A549 (cell line): ENCODE measurements at places on chromosomes 1 and 21.
A peak's percentile ranks its signal among the peaks of the same experiment; 100 is the strongest.

- no peak for DNase-seq
Measured at GRCh38 chr1:157087030-157087429, 12.6 kb downstream of the ETV3L start.

GRCh38 chr1:36365381-36365780 is 20.3 kb downstream of the STK40 start:
- DNase-seq = no peak

- no peak for DNase-seq
Measured at GRCh38 chr1:66375125-66375524, 158.8 kb upstream of the SGIP1 start.

DNA sequence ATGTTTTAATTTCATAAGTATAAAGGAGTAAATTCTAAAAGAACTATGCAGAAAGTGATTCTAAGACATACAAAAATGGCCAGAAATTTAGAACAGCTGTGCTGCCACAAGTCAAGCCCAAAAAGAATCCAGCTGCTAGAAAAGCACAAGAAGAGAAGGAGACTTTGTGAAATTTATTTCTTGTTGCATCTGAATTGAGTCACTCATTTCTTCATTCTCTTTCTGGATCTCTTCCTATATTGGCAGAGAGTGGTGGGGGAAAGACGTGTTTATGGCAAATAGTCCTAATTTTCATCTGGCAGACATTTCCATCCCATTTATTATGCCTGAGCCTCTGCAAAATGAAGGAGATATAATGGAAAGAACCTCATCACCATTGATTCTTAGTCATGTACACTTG is 139.6 kb upstream of the CTTNBP2NL start:
- DNase-seq = no peak

GRCh38 chr1:194903524-194903923 is 1704.7 kb downstream of the KCNT2 start:
- no peak for DNase-seq

DNA sequence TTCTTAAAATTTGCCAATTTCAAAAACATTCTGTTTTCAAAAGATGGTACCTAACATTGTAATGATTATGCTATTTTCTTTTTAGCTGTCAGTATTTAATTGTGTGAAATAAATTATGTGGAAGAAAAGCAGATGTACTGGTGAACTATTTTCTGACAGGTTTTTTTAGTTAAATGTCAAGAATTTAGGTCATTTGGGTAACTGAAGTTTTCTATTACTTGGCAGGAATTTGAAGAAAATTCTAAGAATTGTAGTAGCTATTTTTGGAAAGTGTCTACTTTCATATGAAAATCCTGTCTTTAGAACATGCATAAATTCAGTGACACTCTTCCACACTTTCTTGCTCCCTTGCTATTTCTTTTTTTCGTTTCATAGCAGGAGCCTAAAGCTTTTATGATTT is 28.5 kb upstream of the PTPRC start:
- no peak for DNase-seq

DNA sequence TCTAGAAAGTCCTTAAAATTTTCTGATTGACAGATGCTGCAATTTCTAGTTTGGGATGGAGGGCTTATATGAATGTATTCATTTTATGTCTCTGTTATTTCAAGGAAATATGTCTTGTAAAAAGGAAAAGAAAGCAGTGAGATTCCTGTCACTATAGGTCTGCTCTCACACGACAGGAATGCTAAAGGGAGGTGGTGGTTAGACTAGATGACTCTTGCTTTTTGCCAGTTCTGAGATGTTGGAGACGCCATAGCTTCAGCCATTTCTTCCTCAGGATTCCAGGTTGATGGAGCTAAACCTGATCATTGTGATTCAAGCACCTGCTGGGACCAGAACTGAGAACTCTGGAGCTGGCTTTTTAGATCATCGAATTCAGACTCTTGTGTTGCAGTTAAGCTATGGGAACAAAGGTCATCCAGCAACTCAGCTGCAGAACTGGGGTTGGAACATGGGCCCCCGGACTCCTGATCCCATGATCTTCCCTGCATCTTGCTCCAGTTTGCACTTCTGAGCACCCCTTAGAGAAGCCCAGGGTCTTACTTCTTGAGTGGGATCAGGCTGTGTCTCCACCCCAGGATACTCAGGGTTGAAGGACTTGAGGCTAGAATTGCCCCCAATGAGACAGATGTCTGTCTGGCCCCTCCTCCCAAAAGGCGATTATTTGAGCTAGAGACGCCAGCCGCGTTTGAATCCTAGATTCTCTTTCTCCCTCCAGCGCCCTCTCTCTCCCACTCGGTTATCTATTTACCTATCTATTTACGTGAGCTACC is 46.7 kb upstream of the FOXO6 start:
- no peak for DNase-seq

DNA sequence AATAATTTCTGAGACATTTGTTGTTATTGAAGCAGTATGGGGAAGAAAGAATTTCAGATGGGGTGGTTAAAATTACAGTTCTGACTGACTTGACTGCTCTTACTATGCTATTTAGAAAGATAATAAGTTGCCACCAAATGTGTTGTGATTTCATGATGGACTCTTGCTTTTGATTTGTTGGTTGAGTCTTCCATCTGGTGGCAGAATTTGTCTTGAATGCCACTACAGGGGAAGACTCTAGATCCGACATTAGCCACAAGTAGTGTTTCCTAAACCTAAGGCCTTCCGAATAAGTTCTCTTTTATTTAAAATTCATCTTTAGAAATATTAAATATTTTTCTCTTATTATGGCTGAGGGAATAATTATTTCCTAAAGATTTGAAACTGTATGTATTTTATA is 190.9 kb upstream of the ADGRL4 start:
- DNase-seq = no peak

- no peak for DNase-seq
Measured at GRCh38 chr1:1318777-1319645, 5.4 kb downstream of the INTS11 start.

DNA sequence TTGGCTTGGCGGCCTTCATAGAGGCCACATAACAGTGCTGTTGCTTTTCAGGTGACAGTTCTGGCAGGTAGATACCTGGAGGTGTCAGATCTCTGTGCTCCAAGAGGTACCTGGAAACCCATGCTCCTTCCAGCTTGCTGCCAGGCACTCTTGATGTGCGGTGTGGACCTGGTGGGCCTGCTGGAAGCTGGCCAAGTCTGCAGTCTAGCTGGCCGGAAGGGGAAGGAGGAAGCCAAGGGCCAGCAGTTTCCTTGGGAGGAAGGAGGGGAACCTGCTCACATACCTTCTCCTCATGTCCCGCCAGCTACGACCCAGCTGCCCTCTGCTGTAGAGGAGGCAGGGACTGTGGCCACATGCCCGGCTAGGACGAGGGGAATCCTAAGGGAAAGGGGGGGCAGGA is 166.4 kb upstream of the AJAP1 start:
- no peak for DNase-seq

DNA sequence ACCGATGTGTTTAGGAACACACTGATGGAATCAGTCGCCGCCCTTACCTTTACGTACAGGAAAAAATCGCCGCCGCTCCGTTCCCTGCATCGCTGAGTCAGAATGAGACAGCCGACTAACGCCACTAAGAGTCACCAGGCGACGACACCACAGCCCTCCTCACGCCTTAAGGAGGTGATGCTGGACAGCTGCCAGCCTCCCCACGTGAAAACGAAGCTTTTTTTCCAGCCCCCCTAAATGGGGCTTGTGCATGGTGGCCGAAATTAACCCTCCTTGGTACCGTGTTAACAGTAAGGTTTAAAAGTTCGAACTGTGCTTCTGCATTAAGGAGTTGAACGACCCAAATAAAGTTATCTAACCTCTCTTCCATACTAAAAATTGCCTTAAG is 511 bp downstream of the DNTTIP2 start:
- DNase-seq = peak; percentile 50

DNA sequence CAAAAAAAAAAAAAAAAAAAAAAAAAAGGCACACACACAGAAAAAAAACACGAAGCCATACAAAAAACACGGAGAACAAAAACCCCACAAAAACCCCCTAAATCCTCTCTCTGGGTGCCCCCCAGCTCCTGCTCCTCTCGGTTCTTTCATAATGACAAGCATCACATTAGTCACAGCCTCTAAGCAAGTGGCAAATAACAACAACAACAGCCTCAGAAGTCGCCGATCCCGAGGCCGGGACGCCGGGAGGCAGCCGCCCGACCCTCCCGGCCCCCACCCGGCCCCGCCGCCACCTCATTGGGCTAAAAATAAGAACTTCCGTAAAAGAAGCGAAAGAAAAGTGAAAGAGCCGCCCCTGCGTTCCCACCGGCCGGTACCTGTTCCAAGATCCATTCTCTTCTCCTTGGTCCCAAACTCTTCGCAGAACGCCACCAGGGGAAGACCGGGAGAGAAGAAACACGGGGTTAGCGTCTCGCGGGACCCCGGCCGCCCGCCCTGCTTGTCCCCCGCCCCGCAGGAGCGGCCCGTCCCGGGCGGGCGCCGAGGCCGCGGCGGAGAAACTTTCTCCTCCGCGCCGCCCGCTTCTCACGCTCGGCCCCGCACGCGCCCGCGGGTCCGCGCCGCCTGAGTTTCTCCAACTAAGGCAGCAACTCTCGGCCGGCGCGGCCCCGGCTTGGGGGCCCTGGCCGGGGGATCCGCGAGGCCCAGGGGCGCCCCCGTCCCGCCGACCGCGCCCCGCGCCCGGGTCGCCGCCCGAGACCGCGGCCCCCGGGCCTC is 102.8 kb downstream of the CASZ1 start:
- DNase-seq = peak; percentile 28

DNA sequence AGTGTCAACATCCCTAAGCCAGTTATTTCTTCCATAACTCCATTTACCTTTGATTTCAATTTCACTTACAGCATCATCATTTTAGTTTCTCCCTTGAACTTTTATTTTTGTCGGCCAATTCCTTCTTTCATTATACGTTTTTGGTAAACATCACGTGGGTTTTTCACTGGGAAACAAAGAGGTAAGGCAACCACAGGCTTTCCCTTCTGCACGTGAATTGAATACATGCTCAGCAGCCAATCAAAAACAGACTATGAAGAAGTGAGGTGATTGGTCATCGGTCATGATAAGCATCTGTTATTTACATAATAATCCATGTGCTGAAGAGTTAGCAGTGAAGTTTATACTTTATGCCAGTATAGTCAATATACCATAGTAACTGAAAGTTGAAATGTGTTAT is 98.7 kb downstream of the NCAM2 start:
- DNase-seq = no peak

DNA sequence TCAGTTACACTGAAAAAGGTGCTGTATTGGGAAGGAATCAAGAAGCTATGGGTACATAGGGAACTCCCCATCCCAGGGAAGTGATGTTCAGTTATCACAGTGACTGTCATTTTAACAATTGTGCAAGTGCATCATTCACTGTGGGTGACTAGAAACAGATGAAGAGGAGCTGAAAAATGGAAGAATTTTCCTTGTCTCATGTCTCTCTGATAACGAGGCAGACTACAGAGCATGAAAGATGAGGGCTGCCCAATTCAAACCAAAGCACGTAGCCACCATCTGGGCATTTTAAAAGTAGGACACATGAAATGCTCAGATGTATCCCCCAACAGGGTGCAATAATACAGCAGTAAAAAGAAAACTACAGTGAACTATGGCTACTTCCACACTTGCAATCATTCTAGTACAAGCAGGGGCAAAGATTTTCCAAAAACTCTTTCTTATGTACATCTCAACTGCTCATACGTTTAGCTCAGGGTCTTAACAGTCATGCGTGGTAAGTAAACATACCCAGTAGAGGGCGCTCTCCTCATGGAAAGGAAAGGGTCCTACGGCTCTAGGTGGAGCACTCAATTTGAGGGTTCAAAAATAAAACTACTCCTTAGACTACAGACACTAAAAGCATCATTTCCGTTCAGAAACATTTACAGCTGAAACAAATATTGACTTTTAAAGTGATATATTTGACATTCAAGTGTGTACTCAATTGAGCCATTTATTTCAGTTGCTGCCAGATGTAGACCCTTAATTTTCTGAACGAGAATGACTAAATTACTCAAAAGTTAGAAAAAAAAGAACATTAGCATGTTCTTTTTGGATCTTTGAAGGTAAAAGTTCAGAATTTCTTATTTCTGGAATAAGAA is 143.2 kb downstream of the KCTD3 start:
- DNase-seq = peak; percentile 7

GRCh38 chr1:32055416-32055815 is 17.3 kb upstream of the TMEM39B start:
- DNase-seq = no peak

DNA sequence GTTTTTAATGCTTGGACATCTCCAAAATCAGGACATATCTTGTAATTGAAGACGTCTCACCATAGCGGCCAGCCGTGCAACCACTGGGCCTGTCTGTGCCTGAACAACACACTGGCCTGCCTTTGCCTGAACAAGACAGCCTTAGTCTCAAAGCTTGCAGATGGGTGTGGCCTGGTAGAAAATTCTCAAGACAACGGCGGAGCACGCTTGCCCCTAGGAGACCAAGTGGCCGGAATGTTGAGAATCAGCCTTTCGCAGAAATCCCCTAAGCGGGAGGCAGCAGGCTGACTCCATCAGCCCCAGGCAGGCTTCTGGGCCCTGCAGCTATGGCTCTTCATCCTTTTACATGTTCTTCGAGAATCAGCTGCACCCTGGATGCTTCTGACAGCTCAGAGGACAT is 98.0 kb upstream of the C1orf174 start:
- no peak for DNase-seq

DNA sequence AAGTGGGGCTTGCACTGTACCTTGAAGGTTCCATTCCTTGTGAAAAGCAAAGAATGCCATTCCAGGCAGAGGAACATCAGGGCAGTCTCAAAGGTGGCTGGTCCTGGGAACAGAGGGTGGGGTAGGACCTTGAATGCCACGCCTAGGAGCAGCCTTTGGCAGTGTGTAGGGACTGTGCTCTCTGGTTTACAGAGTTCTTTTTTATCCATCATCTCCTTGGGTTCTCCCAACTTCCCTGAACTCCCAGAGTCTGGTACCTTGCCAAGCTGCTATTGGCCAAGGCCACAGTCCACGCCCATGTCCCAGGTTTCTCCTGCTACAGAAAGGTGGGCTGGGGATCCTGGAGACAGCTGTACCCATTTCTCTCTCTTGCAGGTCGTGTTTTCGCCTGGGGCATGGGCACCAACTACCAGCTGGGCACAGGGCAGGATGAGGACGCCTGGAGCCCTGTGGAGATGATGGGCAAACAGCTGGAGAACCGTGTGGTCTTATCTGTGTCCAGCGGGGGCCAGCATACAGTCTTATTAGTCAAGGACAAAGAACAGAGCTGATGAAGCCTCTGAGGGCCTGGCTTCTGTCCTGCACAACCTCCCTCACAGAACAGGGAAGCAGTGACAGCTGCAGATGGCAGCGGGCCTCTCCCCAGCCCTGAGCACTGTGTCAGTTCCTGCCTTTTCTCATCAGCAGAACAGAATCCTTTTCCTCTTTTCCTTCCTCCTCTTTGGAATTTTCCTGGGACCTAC is 15.3 kb upstream of the TRNAU1AP start:
- no peak for DNase-seq

DNA sequence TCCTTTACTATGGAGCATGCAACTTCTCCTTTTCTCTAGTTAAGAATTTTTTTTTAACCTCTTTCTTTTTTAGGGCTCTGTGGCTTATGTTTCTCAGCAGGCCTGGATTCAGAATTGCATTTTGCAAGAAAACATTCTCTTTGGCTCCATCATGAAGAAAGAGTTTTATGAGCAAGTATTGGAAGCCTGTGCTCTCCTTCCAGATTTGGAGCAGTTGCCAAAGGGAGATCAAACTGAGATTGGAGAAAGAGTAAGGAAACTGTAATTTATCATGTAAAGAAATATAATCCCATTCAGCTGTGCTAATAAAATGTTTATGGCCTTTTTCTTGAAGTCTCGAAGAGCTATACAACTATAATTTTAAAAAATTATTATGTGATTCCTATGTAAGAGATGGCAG is 70.1 kb downstream of the HSPA13 start:
- DNase-seq = no peak

GRCh38 chr21:38712664-38713063 is 93.1 kb upstream of the ETS2 start:
- no peak for DNase-seq
